ENCODE measurements at places on chromosomes 13 and 19. TPM values are rescaled to one million over a fixed set of nuclear protein-coding genes. Genes with fewer than 3 reads are reported as not detected.

The ACTMAP gene
- total RNA-seq = 0.52 TPM

The ZNF473 gene
- total RNA-seq = 2.0 TPM

The ANKRD24 gene
- 0.10 TPM for total RNA-seq

The ZNF682 gene
- total RNA-seq = 6.4 TPM

The SEMA6B gene
- total RNA-seq = 6.0 TPM

The AMER2 gene
- total RNA-seq = 0.10 TPM

The EFNB2 gene
- 0.21 TPM for total RNA-seq

The KBTBD7 gene
- 3.9 TPM for total RNA-seq

The SOX1 gene
- not detected for total RNA-seq
